ENCODE measurements at places on chromosomes 1 and 21.

GRCh38 chr1:170204121-170204520 is 58.4 kb downstream of the NTMT2 start:
- DNase-seq, result no peak

- no peak for DNase-seq
Observed at GRCh38 chr1:93221913-93222312, 41.4 kb downstream of the CCDC18 start.

DNA sequence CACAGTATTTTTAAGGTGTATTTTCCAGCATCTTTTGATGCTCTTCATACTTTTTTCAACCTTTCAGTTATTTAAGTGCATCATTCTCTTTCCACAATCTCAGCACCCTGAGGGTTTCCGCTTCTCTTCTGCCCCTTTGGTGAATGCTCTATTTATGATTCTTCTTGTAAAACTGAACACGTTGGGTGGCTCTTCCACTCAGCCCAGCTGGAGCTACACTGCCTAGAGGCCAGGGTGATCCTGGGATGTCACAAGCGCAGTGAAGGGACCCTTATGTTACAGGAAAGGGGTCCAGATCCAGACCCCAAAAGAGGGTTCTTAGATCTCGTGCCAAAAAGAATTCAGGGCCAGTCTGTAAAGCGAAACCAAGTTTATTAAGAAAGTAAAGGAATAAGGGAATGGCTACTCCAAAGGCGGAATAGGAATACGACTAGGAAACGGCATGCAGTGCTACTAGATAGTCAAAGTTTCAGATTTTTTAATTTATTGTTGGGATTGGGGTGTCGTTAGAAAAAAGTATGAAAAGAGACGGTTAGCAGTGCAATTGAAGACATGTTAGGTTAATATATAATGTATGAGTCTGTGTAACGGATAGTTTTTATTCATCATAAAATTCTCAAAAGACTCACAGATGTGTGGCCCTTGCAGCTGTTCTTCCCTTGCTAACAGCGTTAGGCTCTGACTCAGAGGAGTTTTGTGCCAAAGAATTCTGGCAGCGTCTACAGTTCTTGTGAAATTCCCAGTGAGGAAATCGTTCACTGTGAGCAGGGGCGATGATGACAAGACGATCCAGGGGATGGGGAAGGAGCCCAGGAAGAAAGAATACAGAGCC is 14.4 kb upstream of the ERVH48-1 start:
- no peak for DNase-seq

GRCh38 chr1:20134995-20135394 is 4.1 kb upstream of the PLA2G2F start:
- DNase-seq, result no peak

DNA sequence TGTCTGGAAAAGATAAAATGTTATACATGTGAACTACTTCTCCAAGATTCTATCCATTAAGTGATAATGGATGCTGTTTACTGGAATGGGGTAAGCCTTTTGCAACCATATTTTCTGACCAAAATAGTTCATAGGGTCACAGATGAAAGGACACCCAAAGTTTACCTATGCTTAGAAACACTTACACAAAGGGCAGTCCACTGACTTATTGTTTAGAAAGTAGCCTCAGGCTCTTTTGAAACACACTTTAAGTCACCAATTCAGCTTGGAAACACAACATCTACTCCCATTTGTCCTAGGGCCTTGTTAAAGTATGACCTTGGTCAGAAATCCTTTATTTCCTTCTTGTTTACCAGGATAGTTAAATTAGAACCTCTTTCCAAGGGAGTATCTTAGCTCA is 28.7 kb upstream of the VTCN1 start:
- DNase-seq, result no peak
